NCI-H748 treated with DMSO at 0.1 percent for 48 hours (cell line): ENCODE measurements at places on chromosomes 7 and 10.

- DNase-seq = no peak
Measured at GRCh38 chr7:98312201-98312600, 30.7 kb downstream of the BRI3 start.

- DNase-seq = no peak
Measured at GRCh38 chr10:85611746-85612377, 754.7 kb downstream of the GRID1 start.

GRCh38 chr10:70369498-70370018, 12.9 kb downstream of the LRRC20 start:
- no peak for DNase-seq

- no peak for DNase-seq
Measured at GRCh38 chr7:16734148-16734726, 19.3 kb upstream of the TSPAN13 start.

DNA sequence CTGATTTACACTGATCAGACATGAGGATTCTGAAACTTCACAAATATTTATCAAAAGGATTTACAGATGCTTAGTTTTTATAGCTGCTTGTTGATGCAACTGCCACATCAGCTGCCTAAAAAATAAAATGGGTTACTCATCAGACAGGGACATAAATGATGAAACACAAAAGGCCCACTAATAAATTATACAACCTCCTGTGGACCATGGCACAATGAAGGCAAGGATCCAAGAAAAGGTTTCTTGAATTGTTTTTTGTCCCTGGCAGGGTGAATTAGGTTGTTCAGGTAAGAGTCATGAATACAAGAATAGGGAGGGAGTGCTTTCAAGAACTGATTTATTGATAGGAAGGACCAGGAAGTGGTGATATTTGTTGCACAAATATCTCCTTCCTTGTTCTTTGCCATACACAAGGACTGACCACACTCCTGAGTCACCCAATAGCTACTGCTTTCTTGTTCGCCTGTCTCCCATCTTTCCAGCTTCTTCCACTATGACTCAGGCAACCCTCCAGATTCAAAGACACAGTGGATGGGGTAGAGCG, 234.5 kb downstream of the AHR start:
- no peak for DNase-seq

GRCh38 chr7:131364767-131365344, 37.2 kb downstream of the MKLN1 start:
- DNase-seq = no peak

DNA sequence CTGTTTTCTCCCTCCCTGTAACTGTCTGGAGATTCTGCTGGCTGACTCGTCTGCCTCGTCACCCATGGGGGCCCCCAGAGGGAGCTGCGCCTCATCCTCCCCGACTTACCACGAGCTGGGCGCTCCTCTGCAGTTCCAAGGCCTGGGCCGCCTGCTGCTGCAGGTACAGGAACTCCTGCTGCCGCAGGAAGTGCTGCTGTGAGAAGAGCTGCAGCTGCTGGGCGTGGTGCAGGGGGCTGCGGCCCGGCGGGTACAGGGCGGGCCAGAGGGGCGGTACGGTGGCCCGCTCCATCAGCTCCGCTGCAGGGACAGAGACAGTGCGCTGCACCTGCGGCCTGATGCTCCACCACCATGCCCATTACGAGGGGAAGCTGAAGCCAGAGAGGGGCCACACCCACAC, 47.7 kb downstream of the TNRC18 start:
- DNase-seq = no peak

- no peak for DNase-seq
Measured at GRCh38 chr7:1331561-1332467, 99.1 kb downstream of the UNCX start.

GRCh38 chr7:149188637-149189259, 6.6 kb upstream of the ZNF282 start:
- no peak for DNase-seq

GRCh38 chr7:20454202-20454601, 123.5 kb downstream of the ITGB8 start:
- DNase-seq = no peak

DNA sequence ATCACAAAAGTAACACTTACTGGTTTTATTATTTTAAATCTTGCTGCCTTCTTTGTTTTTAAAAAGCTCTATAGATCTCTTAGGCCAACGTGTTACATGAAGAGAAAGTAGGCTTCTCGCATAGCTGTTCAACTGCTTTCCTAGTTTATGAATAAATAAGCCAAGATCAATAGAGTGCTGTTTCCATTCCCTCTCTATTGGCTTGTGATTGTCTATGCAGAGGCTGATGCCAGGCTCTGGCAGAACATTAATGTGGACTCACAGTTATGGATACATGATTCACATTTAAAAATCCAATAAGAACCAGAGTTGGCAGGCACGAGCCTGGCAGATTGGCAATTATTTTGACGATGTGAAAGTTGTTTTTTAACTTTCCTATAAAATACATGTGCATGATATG, 137.5 kb downstream of the GNAT3 start:
- no peak for DNase-seq

DNA sequence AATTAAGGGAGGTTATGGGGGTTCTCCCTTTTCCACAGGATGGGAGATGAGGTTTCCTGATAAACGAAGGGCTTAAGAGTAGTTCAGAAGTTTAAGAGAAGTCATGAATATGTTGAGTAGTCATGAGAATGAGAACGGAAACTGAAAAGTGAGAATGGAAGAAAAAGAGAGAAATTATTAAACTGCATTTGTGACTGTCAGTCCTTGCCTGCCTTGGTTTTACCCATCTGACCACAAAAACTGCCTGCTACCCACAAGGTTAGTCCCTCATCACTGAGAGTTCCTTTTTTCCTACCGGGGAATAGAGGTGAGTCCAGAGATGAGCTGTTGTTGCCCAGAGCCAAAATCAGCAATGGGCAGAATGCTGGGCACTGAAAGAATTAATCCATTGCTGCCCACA, 174.1 kb upstream of the BET1 start:
- DNase-seq = no peak
